ENCODE measurements at places on chromosomes 5 and 9.
A peak's percentile ranks its signal among the peaks of the same experiment; 100 is the strongest.

- no peak for DNase-seq
Measured at GRCh38 chr9:97791542-97791941, 61.5 kb upstream of the FOXE1 start.

- DNase-seq: no peak
Measured at GRCh38 chr9:121865884-121866283, 214.4 kb downstream of the DAB2IP start.

GRCh38 chr5:36045895-36046294 is 20.8 kb downstream of the UGT3A2 start:
- no peak for DNase-seq

DNA sequence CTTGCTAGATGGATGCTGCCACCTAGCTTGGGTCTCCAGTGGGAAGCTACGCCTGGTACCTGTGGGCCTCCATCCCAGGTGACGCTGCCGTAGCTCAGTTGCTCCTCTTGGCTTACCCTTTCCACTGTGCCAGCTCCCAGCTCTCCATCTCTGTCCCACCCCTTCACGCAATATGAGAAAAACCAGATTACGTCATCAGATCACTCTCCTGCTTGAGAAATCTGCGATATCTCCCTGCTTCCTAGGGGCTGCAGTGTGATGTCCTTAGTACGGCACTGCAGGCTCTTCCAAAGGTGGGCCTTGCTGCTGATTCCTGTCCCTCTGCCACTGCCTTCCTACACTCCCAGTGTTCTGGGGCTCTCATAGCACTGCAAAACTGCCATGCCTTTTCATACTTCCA is 28.9 kb downstream of the NSG2 start:
- no peak for DNase-seq

DNA sequence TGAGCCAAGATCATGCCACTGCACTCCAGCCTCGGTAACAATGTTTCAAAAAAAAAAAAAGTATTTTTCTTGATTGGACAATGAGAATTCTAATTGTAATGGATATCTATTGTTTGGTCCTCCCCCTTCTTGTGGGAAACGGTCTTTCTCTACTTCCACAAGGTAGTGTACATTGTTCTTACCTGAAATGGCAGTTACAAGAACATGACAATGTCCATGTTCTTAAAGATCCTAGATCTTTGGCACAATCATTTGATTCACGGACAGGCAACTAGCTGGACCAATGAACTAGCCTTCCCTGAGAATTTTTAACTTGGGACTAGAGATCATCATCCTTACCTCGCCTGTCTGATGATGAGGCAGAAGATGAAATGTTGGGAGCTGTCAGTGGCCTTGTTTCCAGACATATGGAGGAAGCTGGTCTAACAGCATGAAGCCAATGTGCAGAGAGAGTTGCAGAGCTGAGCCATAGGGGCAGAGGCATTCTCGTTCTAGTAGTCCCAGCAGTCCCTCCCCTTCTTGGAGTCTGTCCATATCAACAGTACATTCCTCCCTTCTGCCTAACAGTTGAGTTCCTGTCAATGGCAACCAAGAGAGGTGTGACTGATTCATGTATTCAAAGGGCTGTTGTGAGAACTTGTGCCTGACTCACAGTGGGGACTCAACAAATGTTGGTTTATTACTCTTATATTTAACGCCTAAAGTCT is 2.1 kb upstream of the MARCHF6 start:
- no peak for DNase-seq

DNA sequence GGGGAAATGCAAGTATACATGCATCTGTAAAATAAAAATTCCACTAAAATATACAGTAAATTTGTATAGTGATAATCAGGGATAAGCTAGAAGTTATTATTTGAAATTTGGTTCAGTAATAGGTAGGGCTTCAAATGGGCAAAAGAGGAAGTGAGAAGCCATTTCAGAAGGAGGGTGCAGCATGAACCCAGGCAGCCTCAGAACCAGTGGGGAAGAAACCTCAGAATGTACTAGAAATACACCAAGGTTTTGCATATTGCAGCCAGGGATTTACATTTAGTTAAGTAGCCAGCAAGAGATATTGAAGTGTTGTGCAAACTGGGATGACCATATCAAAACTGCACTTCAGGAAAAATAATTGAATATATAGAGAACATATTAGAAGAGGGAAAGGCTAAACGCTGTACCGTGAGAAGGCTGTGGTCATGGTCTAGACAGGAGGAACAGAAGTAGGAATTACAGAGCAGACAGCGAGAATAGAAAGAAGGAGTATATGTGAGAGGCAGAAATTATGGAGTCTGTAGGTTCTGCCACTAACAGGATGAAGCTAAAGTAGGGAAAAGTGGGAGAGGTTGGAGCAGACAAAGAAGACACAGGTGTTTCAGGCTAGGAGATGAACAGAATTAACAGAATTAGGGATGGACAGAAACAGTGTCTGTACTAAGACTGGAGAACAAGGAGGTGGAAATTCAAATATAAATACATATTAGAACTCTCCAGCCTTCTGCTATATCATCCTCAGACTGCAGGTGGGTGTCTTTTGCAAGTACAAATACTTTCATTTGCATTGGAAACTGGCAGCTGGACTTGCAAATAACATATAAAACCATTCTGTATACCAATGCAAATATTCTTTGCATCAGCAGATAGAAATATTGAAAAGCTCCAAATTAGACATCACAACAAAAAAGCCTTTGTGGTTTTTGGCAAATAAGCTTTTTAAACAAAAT is 335.6 kb downstream of the ZNF608 start:
- no peak for DNase-seq

- no peak for DNase-seq
Measured at GRCh38 chr9:86632537-86632936, 278.3 kb upstream of the TUT7 start.

- peak; percentile 43 for DNase-seq
Measured at GRCh38 chr9:91207729-91208418, 153.8 kb downstream of the AUH start.

GRCh38 chr9:136147890-136148714 is 29.4 kb upstream of the TMEM250 start:
- DNase-seq: no peak

GRCh38 chr9:124506931-124507879 is at the start of gene NR5A1:
TSS of gene NR5A1 (minus strand) at chr9:124507399. CDS start at chr9:124503395, 4,004 bp downstream.
- no peak for DNase-seq

DNA sequence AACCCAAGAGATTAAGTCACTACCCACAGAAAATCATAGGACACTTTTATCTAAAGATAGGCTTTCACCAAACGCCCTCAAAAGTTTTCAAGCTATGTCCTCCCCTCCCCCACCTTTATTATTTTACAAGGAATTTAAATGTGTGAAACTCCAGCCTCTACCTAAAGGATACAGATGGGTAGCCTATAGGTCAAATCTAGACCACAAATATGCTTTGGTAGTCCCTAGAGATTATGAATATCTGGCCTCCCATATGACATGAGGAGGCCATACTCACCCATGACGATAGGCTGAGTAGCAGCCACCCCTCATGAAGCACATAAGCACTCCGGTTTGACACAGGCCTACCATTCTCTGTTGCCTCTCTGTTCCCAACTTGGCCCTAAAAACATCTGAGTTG is 11.9 kb downstream of the SIL1 start:
- no peak for DNase-seq
